Neural crest cell (in vitro differentiated cells): ENCODE measurements at places on chromosomes 11 and 22. TPM values are rescaled to one million over a fixed set of nuclear protein-coding genes. Genes with fewer than 3 reads are reported as not detected.

Gene MOGAT2
- total RNA-seq = not detected in 2 replicates

Gene GUCY1A2
- total RNA-seq = 3.7 and 4.0 TPM in 2 replicates

Gene ASPHD2
- 4.5 and 4.9 TPM in 2 replicates for total RNA-seq

Gene SPTBN2
- 34.1 and 43.6 TPM in 2 replicates for total RNA-seq

Gene CHRM1
- not detected in 2 replicates for total RNA-seq
